ENCODE measurements at places on chromosomes 12 and 14.

- peak; percentile 10 for DNase-seq
Observed at GRCh38 chr12:12441843-12442461, 85.1 kb downstream of the BORCS5 start.

DNA sequence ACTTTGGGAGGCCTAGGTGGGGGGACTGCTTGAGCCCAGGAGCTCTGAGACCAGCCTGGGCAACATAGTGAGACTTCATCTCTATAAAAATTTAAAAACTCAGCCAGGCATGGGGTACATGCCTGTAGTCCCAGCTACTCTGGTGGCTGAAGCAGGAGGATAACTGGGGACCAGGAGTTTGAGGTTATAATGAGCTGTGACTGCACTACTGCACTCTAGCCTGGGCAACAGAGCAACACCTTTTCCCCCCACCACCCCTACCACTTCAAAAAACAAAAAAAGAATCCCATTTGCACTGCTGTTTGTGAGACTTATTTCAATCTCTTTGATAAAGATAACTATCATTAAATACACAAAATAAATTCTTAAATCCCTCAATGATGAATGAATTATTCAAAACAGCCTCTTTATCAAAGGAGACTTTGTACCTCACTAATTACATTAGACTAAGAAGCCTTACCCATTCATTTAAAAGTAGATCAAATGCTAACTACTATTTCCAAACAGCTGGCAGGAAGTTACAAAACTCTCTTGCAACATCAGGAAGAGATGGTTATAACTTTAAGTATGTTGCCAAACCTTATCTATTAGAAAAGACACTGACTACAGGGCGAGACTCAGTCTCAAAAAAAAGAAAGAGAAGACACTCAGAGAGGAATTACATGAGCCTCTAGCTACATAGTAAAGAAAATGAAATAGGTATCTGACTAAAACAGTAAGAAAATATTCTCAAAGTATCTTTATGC, 14.7 kb downstream of the BLTP3B start:
- peak; percentile 67 for DNase-seq

DNA sequence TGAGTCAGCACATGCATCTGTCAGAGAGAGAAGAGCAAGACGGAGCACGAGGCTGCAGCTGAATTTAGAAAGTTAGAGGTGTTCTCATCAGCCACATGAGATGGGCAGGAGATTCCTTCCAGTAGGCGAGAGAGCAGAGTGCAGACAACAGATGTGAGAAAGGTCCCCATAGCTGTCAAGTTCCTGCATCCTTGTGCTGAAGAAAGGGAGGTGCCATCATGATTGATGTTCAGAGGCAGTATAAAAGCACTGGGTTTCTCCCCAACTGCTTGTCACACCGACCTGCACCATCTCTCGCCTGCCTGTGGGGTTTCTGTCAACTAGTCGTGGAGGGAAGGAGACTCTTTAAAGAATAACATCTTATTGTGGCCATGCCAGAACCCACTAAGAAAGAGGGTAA, at the start of gene MYBPC1:
Gene MYBPC1, plus strand, starts transcription at position 272 of the 400 bp plus-strand sequence. Its CDS starts 100 bp downstream, at position 372.
- no peak for DNase-seq

DNA sequence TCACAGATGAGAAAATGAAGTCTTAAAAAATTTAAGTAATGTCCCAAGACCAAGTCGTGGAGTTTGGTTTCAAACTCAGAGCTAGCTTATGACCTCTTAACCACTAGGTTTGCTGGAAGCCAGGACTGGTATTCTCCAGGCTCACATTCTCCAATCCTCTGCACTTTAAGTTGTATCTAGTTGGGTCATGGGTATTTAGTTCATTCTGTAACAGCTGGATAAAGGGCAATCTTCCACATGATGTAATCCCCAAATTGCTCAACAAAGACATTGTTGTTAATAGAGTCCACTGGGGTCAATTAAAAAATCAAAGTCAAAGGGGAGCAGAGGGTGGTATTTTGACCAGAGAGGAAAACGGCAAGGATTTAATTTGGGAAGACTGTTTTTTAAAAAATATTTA, 17.8 kb upstream of the GAS2L3 start:
- DNase-seq: no peak

- no peak for DNase-seq
Observed at GRCh38 chr14:61108496-61109141, 127.6 kb downstream of the SLC38A6 start.

GRCh38 chr14:50883827-50884197, 12.0 kb downstream of the ABHD12B start:
- no peak for DNase-seq

DNA sequence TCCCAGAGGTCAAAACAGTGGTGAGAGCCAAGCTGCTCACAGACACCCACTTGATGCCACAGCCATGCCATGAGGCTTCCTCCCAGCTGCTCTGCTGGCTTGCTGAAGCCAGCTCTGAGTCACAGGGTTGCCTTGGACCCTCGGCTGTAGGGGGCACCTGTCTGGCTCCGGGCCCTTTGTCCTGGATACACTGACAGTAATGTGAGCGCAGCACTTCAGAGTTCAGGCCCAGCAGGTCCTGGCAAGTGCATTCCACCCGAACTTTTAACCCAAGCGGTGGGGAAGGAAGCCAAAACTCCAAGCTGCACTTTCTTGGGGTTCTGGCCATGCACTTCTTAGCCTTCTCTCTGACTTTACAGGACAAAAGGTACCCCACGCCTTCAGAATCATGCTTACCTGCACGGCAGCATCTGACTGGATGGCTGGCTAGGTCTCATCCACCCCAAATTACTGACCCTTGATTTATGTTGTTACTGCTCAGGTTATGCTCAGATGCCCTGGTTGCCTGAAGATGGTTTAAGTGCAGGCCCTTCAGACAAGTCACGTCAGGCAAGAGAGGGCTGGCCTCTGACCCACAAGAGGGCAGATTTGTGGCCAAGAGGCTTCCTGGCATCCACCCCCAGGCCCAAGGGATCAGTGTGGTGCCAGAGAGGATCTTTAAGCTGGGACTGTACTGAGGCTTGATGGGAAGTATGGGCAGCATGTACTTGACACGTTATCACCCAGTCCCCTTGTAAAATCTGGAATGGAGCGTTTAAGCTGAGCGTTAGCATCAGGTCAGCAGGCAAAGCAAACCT, 24.8 kb downstream of the SLC25A29 start:
- DNase-seq: no peak

- DNase-seq: no peak
Observed at GRCh38 chr14:105047283-105048016, 17.8 kb downstream of the GPR132 start.

DNA sequence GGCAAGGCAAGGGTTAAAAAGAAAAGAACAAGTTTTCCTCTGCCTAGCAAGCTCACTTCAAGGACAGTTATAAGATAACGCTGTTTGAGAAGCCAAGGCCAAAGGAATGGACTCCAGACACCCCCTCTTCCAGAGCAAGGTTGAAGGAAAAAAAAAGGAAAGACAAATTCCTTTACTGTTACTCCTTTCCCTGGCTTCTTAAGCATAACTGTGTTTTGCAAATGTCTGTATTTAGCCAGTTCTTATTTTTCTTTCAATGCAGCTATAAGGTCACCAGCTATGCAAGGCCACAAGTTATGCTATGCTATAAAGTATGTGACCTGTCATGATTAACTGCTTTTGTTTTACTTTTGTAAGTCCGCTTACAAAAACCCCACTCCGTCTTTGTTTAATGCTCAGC, 26.6 kb downstream of the ZNF410 start:
- DNase-seq: no peak

GRCh38 chr12:79895071-79895470, 39.8 kb downstream of the PPP1R12A start:
- DNase-seq: no peak

DNA sequence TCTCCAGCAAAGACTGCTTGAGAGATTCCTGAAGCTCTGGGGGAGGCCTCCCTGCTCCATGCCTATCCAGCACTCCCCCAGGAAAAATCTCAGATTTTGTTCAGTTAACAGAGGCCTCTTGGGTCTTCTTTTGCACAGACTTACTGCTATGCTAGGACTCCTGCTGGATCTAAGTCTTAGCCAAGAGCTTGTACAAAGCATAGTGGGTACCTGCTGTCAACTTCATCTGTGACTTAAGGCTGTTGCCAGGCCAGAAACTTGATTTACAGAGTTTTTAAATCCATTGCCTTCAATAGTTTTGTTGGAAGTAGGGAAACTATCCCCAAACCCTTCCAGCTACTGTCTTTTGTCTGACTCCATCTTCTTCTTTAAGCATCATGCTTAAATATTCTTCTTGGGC, 140.5 kb downstream of the SMOC1 start:
- no peak for DNase-seq

DNA sequence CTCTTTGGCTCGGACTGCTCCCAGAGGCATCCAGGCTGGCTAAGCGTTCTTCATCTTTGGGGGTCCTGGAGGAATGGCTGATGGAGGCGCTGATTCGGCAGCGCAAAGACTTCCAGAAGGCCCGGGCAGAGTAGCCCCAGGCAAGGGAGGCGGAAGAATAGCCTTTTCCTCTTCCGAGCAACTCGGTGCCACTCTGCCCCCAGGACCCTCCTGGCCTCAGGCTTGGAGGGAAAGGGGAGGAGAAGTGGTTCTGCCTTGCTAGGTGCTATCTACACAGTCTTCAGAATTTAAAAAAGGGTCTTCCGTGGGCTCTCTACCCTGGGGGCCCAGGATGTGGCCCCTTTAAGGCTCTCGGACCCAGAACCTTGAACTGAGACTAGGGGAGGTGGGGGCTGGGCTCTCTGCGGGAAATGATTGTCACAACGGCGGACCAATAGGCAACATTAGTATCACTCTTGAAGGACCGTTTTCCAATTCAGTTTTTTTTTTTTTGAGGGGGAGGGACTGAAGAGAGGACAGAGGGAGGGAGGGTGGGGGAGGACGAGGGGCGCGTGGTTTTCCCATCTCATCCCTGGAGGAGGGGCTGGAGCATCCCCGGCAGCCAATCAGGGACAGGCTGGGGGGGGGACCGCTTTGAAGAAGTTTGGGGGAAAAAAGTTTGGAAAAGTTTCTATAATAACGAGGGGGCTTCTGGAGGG, at the start of gene NFATC4:
Gene NFATC4, plus strand, starts transcription at position 671 of the 698 bp plus-strand sequence. CDS start 157 bp downstream, outside the sequence.
- DNase-seq: no peak

- no peak for DNase-seq
Observed at GRCh38 chr14:98958632-98959031, 313.4 kb downstream of the BCL11B start.

DNA sequence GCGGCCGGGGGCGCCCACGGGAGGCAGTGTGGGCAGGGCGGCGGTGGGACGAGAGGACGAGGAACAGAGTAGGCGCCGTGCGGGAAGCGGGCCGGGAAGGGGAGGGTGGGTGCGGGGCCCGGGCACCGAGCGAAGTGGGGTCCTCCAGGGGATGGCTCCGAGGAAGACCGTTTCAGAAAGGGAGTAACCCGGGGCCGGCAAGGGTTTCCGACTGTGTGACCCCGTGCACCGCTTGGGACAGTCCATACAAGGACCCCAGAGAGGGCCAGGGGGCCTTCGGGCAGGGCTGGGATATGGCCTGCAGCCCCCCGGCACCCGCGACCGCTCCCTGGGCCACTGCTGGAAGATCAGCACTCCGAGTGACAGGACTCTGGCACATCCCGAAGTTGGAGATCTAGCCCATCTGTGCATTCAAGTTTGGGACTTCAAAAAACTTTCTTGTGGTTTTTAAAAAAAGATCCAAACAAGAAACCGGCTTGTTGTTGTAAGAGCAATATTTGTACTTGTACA, 448 bp downstream of the TSPAN9 start:
- peak; percentile 12 for DNase-seq

- DNase-seq: no peak
Observed at GRCh38 chr14:39712293-39712999, 280.2 kb upstream of the FBXO33 start.

DNA sequence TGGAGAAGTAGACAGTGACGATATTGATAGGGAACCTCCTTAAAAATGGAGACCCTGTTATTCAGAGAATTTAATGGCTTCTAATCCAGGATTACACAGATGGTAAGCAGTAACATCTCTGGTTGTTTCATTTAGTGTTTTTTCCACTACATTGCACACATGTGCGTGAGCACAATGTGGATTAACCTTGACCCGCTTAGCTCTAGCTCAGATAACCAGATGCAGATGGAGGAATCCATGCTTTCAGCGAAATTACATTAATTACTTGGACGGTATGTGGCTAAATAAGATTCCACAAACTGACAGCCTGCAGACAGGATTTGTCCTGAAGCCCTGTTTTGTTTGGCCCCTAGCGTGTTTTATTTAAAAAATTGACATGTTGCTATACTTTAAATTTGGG, 378.4 kb downstream of the CCDC91 start:
- DNase-seq: no peak

DNA sequence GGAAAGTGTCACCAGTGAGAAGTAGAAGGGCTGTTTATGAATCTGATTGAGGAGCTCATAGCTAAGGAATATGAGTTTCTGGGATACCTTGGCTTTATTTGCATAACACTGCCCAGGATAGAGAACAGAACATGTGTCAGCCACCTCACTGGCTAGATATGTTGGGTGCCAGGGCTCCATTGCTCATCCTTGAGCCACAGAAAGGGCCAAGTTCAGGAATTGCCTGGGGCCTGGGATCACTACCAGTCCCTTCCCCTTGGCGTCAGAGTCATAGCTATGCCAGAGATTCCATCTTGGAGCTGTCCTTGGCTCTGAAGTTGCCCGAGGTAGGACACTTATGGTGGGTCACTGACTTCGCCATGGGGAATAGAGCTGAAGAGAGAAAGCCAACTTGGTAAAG, 49.0 kb downstream of the IFT43 start:
- no peak for DNase-seq

DNA sequence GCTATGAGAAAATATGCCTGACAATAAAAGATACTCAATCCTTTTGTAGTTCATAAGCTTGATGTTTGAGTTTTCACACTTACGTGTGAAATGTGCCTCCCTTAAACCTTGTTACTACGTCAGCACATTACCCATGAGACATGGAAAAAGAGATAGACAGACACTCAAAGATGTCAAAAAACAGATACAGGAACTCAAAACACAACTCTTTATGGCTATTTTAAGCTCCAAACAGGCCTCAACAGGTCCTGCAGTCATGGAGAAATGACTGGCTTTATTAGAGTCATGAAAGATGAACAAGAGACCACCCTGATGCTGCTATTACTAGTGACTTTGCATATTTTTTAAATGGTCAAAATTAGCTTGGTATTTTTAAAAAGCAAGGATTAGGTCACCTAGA, 184.5 kb downstream of the MON2 start:
- DNase-seq: no peak

All from KBM-7 (cell line).